ENCODE measurements at places on chromosomes 1 and 21.

DNA sequence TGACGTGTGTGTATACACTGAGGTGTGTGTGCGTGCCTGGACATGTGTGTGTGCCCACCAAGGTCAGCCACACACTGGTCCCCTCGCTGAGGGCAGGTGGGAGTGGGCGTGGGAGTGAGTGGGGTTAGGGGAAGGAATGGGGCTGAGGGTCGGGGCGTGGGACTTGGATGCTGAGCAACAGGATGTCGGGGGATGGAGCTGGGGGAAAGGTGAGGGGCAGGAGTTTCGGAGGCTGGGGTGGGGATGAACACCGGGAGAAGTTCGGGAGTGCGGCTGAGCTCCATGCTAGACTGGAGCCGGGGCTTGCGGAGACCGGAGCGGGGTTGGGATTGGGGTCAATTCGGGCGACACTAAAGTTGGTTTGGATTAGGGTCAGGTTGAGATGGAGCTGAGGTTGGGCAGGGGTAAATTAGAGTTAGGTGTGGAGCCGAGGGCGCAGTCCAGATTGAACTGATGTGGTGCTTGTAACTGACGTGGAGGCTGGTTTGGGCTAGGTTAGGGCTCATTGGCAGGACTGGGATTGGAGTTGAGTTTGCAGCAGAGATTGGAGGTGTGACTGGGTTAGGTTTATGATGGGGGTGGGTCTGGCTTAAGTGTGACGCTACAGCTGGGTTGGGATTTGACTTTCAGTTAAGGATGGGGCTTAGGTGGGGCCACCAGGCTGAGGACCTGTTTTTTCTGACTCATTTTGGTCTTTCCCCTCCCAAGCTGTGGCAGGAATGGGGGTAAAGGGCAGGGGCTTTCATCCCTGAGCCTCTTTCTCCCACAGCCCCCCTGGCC is 3.3 kb upstream of the GUCA2A start:
- no peak for DNase-seq

DNA sequence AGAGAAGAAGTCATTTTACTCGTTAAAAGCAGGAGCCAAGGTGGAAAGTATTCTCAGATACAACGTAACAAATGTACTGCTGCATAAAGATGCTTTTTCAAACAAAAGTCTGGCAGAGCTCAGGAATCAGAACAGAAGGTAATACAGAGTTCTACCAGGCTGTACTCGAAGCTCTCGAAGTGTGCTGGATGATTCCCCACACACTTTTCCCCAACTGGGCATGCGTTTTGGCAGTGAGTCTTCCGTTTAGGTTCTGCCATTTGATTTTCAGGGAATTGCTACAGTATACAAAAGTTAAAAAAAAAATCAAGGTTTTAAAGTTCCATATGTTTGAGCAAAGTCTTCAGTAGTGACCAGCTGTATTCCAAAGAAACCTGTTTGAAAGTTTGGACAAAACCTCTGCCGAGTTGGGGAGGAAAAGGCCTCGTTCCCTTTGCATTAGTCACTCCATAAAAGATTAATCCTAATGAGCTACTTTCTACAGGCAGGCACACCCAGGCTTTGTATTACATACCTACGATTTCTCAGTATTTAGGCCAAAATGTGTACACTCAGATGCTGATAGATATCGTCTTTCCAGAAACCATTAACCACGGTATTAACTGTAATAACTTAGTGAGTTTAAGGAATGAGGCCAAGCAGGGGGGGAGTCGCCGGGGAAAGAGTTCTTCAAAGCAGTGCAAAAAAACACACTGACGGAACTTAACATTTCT is 477.1 kb downstream of the LMO4 start:
- DNase-seq = no peak

- peak; percentile 78 for DNase-seq
These were observed 6.4 kb downstream of the INPP5B start for GRCh38 chr1:37940299-37940947.

- no peak for DNase-seq
These were observed 1.5 kb downstream of the PLK3 start for GRCh38 chr1:44801491-44802305.

- no peak for DNase-seq
These were observed 170.1 kb downstream of the NEK7 start for GRCh38 chr1:198326915-198327314.

GRCh38 chr21:29407571-29407970 is 108.8 kb downstream of the BACH1 start:
- no peak for DNase-seq

DNA sequence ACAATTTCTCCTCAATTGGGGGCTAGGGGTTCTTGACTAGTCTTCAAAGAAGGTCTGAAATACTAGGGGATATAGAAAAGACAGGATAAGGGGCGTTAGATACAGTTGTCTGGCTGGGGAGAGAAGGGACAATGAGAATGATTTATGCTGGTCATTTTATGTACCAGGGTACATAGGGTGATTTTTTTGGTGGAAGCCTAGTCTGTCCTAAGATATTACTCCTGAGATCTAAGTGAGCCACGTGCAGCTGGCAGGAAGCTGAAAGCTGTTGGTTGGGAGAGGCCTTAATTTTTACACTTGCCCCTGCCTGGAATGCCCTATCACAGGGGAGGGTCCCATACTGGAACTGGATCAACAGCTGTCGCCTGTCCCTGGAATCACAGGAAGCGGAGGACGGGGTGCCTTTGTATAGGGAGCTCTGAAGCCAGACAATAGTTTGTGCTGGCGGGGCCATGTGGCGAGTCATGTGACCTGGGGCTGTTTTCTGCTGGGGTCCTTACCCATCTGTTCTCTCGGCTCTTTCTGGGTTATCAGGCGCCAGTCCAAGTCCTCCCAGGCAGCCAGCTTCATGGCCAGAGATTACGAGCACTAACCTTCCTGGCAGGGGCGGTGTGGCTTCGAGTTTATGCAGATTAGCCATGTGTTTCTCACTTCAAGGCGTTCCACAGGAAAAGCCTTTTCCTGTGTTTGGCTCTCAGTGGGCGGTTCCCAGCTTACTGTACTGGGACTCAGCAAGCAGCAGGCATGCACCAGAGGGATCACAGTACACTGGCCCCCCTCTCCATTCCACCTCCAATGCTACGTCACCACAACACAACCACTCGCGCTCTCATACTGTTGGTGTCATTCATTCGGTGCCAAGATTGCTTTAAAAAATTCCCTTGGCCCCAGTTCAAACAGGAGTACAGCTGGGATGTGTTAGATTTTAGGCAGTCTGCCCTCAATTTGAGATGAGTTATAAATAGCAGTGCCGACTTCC is 27.5 kb downstream of the ARID1A start:
- peak; percentile 67 for DNase-seq

DNA sequence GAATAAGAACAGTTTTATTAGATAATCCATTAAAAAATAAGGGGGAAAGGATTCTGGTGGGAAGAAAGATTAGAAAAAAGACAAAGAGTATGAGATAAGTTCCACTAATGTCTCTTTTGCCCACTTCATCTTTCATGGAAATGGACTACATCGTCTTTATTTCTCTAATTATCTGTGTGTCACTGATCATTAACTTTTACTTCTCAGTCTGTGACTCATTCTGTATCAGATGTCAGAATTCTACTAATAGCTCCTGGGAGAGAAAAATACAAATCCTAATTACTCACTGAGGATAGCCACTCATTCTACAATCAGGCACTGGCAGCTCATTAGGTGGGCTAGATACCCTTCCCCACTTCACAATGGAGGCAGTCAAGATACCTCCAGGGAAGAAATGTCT is 41.7 kb downstream of the ILDR2 start:
- no peak for DNase-seq

GRCh38 chr1:56797065-56797685 is 22.0 kb downstream of the FYB2 start:
- DNase-seq = no peak

GRCh38 chr1:222084996-222085395 is 343.1 kb upstream of the DUSP10 start:
- DNase-seq = no peak

- no peak for DNase-seq
These were observed 11.3 kb upstream of the PPIE start for GRCh38 chr1:39727221-39727931.

GRCh38 chr21:29334717-29335428 is 36.2 kb downstream of the BACH1 start:
- no peak for DNase-seq

DNA sequence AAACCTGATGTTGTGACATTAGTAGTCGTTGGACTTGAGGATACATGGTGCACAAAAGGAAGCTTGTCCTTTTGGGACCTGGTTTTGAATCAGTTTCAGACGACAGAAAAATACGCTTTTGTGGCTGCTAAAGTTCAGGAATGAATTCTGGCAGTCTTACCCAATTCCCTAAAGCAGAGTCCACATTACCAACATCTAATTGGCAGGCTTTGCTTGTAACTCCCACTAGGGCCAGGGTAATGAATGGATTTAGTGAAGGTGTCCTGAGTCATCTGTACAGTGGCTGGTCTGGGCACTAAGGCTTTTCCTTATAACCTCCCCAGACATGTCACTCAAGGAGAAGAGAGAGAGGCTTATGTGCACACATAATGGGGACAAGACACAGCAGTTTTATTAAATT is 66.2 kb upstream of the RNPC3 start:
- no peak for DNase-seq

GRCh38 chr1:45721207-45721606 is 29.2 kb downstream of the IPP start:
- no peak for DNase-seq

DNA sequence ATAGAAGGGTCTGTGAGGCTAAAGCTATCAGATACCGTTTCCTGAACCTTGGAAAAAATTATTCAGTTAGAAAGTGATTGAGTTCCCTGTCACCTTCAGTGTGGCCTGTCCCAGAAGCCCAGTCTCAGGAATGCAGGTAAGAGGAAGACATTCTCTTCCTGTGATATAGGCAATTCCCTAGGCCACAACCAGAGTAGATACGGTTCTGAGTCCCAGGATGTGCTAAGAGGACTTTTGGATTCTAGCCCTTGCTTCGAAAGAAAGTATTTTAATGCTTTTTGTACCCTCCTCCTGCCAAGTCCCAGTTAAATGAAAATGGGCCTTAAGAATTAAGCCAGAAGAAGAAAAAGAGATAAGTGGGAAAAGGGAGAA is 313.5 kb upstream of the PLXNA2 start:
- DNase-seq = no peak

DNA sequence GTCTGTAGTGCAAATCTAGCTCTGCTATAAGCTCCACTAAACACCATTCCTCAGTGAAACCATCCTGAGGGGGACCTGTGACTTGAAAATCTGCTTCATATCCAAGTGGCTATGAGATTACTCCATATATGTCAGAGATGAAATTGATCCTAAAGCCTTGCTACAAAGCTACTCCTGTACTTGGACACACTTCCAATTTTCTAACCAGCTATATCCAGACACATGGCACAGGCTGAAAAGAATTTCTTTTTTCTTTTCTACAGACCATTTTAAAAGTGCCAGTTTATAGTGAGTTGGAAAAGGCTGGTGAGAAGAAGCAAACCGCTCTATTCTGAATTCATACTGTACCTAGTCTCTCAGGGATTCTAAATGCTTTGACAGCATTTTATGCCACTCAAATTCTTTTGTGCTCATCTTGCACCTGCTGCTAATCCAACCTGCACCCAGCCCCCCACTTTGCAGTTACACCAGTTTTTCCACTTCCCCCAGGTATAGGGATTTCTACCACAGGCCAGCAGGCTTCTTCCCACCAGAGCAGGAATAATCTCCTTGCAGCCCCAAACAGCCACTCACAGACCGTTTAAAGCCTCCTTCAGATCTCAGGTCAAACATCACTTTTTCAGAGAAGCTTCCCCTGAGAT is 112.5 kb downstream of the RERE start:
- DNase-seq = no peak

DNA sequence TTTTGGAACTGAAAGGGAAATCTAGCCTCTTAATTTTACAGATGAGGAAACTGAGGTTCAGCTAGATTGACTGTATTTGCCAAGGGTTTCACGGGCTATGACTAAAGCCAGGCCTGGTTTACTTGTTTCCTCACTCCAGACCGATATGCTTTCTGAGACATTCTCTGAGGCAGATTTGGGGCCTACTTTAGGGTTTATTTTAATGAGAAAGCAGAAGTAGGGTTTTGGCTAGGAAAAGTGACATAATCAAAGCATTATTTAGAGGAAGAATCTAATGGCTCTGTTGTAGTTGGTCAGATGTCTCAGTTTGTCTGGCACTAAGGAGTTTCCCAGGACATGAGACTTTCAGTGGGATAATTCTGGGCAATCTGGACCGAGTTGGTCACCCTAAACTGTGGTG is 1.5 kb upstream of the RPTN start:
- no peak for DNase-seq

DNA sequence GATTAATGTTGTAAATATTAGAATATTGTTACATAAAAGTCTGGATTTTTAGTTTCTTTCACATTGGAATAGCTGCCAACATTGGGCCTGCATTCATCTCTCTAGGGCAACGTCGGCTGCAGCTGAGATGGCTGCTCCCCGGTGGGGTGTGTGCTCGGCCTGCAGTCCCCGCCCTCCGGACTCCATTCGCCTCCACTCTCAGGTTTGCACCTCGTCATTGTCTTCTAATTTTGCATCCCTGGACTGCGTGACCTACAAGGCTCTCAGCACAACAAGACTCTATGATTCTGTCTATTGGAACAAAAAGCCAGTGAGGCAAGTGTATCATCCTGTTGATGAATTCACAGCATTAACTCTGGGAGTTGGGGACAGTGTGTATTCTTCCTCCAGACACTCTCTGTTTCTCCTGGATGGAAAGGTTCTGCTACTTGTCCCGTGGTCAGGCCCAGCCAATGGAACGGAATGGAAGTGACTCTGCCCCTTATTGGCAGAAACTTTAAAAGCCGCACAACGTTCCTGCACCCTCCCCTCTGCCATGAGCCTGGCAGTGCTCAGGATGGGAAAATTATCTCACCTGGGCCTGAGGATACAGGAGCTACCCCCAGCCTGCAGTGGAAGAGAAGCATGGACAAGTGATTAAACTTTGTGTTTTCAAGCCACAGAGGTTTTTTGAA is 105.0 kb upstream of the SAMD11 start:
- DNase-seq = no peak

- no peak for DNase-seq
These were observed 70.3 kb upstream of the MROH9 start for GRCh38 chr1:170864876-170865538.

- DNase-seq = no peak
These were observed 27.2 kb downstream of the NIPAL3 start for GRCh38 chr1:24442764-24443163.

- DNase-seq = no peak
These were observed 156.2 kb downstream of the FMN2 start for GRCh38 chr1:240247899-240248298.

DNA sequence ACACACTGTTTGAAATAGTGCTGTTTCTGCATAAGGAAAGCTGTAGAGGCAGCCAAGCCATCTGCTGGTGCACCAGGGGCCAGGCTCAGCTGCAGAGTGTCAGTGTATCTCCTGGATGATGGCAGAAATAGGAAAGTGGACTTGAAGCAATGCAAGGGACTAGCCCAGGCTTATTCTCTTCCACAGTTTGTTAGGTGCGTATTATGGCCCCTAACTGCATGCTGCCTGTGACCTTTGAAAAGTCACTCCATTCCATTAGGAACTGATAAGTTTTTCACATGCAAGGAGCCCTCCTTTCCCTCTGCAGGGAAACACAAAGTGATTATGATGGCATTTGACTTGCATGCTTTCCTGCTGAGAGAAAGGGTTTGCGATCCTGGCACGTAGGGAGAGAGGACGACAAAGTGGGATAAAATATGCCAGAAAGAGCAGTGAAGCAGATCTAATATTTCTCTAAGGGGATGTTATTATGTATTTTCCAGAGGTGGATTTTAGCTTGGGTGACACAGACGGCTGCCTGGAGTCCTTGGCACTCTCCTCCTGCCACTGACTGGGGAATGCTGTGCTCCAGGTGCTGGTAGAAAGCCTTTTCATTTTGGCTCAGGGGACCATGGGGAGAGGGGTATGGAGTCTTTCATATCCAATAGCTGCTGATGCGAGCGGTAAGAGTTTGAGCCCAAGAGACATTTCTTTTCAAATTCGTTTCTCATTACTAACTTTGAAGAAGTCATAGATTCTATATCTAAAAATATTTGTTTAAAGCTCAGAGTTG is 402.1 kb upstream of the B3GALT2 start:
- DNase-seq = no peak
